Activated naive CD8-positive, alpha-beta T cell treated with anti-CD3 and anti-CD28 coated beads, Interleukin-2, amount 10 ng/mL, durations not matched to agents 7 days and 5 days (primary cell): ENCODE measurements at places on chromosomes 4 and X. TPM values are rescaled to one million over a fixed set of nuclear protein-coding genes. Genes with fewer than 3 reads are reported as not detected.

The AKAP14 gene
- total RNA-seq = not detected

GRCh38 chrX:75746891-75747639, 38.0 kb downstream of the MAGEE2 start:
- DNase-seq = peak; percentile 26

- DNase-seq = no peak
These were observed 613.5 kb downstream of the PCDH18 start for GRCh38 chr4:136918772-136919171.

DNA sequence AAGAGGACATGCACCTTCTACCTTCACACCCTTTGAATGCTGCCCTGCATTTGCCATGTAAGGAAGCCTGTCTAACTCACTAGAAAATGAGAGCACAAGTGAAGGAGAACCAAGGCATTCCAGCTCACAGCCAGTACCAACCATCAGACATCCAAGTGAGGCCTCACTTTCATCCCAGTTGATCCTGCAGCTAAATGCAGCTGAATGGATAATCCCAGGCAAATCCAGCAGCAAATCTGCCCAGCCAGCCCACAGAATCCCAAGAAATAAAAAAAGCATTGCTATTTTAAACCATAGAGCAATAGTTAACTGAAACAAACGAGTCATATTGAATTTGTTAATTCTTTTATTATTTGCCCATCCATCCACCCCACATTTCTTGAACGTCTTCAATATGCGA, 112.5 kb downstream of the C4orf33 start:
- no peak for DNase-seq

GRCh38 chrX:129597905-129598304, 56.9 kb downstream of the APLN start:
- no peak for DNase-seq

GRCh38 chr4:138347561-138347960, 105.4 kb upstream of the SLC7A11 start:
- no peak for DNase-seq

DNA sequence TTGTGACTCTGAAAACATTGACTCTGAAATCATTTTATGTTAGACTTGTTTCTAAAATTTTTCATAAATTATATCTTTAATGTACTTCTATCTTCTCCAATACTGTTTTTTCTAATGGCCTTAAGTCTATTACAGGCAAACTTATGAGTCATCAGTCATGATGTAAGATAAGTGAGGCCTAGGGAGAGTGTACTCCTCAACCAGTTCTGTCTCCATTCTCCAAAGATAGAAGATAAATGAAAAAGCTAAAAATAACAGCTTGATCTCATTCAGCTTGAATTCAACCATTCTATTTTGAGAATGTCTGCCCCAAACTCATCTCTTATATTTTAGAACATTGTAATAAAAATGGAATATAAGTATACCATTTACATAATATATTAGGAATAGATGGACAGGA, 34.5 kb downstream of the STBD1 start:
- DNase-seq = no peak

The TREX2 gene
- 3.1 TPM for total RNA-seq

The EDNRA gene
- not detected for total RNA-seq

DNA sequence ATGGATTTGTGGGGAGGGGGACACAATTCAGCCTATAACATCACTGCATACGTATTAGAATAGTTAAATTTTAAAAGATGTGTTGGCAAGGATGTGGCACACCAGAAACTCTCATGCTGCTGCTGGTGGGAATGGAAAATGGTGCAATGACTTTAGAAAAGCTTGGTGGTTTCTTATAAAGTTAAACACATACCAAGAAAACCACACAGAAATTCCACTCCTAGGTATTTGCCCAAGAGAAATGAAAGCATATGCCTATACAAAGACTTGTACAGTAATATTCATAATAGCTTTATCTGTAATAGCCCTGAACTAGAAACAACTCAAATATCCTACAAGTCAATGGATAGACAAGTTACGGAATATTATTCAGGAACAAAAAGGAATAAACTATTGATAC, 71.3 kb upstream of the PDHA1 start:
- DNase-seq = no peak

The TEX13D gene
- total RNA-seq = not detected

DNA sequence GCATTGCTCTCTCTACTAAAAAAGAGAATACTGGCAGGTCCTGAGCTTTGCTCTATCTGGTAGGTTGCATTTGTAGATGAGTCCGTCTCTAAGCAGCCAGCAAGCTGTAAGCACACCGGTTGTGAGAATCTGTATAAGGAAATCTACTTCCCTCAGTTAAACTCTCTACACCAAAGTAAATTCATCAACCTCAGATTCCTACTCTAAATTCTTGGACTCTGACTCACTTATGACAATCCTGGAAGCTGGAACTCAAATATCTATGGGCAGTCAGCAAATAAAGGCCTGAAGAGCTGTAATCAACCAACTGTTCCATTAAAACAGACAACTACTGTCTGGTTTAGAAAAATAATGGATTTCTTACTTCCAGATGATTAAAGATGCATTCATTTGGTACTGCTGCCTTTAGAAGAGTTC, 37.9 kb downstream of the FAT1 start:
- no peak for DNase-seq

- no peak for DNase-seq
These were observed 33.2 kb upstream of the SLC9A7 start for GRCh38 chrX:46791927-46792809.

DNA sequence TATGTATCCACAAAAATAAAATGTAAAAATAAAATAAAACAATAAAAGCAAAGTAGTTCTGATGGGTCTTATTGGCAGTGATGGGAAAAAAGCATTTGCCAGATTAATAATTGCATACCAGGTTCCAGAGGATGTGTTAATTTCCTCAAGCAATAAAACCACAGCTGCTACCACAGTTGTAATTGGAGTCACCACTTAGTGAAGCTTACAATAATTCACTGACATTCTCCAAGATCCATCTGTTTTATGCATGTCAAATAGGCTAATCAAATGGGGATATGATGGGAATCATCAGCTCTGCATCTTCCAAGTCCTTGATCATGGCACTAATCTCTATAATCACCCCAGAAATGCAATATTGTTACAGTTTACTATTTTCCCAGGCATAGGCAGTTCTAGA, 123.5 kb upstream of the EMCN start:
- DNase-seq = no peak

The HHIP gene
- total RNA-seq = not detected

- no peak for DNase-seq
These were observed 9.7 kb downstream of the SOD3 start for GRCh38 chr4:24805067-24805466.

The SATL1 gene
- not detected for total RNA-seq

DNA sequence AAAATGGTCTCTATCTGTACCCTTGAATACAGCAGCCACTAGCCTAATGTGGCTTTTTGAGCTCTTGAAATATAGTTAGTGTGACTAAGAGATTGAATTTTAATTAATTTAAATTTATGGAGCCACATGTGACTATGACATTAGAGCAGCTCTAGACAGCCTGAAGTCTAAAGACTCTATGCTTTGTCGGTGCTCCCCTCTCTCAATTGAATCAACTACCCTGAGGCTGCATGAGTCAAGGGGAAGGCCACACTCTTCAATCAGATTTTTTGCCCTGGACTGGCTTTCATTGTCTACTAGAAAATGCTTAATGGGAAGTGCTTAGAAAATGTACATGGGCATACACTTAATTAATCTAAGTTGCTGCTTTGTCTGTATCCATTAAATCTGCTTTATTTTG, 11.7 kb downstream of the TLR7 start:
- no peak for DNase-seq

DNA sequence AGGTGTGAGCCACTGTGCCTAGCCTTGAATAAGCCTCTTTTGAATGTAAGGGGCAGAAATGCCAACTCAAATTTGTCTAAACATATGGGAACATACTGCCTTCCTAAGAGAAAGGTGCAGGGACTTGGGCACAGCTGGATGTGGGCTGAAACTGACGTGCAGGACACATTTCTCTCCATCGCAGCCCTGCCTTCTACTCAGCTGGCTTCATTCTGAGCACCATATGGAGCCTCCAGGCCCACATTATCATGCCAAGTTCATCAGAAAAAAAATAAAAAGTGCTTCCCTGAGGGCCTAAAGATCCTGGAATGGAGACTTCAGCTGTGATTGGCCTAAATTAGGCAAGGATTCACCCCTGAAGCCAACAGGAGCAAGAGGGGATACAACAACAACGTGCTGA, 386.2 kb downstream of the RAB28 start:
- DNase-seq = no peak

The CLNK gene
- not detected for total RNA-seq

DNA sequence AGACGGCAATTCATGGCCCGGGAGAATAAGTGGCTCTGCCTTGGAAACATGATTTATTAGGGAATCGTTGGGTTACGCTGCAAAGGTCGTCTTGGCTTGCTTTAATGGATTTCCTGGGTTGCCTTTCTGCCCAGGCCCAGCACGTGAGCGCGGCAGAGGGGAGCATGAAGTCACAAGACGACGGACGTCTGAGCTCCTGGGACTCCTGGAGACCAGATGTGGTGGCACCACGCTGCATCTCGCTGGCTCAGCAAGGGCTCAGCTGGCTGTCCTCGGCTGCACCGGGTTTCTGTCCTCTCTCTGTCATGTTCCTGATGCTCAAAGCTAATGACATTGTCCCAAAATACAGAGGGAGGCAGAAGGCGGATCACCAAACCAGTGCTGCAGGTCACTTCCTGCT, 61.2 kb downstream of the C4orf50 start:
- no peak for DNase-seq

DNA sequence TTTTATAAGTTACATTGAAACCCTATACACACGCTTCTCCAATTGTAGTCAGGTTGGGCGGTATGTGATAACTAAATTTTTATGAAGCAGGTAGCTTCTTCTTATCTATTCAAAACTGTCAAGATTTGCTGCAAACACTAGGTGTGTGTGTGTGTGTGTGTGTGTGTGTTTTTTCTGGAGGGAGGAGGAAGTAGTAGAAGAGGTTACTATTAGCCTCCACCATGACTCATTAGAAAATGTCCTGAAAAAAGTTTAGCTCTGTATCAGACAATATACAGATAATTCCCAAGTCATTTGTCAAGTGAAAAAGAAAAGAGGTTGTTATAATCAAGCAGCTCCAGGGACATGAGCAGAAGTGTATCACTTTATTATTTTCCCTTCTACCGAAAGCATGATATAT, 33.9 kb downstream of the PCDH7 start:
- DNase-seq = no peak

DNA sequence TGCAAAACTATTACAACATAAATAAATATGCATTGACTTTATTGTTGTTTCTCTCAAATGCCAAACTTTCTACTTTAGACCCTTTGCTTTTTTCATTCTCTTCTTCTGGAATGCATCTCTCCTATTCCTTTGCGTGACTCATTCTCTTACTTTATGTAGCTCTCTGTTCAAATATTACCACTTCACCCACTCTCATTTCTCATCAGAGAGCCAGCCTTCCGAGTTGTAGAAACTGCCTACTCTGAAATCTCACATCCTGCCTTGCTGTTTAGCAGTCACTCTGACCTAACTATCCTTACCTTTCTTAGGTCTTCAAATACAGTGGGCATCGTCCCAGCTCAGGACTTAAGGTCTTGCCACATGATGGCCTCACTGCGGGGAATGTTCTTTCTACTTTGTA, 143.5 kb downstream of the GALNTL6 start:
- DNase-seq = no peak

GRCh38 chr4:58738375-58738774, 1628.2 kb upstream of the IGFBP7 start:
- no peak for DNase-seq

DNA sequence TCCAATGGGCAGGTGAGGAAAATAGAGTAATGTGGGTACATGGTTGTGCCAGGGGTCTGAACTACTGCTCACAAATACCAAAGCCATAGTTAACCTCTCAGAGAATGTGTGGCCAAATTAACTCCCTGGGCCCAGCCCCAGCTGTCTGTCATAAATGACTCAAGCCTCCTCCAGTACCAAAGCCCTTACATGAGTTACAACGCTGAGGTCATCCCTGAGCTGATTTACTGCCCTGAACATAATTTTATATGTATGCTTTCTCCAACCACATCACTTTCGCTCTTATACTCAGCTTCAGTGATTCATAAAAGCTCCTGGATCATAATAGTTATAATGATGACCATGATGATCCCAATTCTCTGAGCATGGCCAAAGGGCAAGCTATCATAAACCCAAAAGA, 283.9 kb downstream of the NKX6-1 start:
- DNase-seq = no peak

DNA sequence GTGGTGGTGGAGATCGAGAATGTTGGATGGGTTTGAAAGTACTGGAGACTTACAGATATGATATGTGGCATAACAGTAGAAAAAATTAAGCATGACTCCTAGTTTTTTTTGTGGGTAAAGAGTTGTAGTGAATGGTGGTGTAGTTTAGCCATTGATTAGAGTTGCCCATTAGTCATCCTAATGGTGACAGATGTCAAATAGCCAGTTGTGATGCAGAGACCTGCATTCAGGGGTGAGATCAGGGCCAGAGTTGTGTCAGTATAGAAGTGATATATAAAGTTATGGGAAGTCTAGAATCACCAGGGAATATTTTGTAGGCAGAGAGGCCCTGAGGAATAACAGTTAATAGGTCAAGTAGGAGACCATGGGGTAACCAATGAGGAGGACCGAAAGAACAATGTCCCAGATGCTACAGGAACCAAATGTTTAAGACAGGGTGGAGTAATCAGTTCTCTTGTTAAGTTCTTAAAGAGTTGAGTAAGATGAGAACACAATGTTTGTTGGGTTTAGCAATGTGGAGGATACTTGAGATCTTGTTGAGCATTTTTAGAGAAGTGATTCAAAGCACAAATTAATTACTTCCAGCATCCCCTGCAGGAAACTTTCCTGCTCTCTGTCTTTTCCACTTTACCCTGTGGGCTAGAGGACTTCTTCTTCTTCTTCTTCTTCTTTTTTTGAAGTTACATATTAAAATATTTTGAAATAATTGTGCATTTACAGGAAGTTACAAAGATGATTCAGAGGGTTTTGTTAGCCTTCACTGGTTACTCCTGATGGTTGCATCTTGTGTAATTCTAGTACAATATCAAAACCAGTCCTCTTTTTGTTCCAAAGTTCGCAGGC, 13.3 kb downstream of the SGMS2 start:
- no peak for DNase-seq

The IQCM gene
- total RNA-seq = not detected

The EFHC2 gene
- total RNA-seq = 0.64 TPM

The MFAP3L gene
- 1.6 TPM for total RNA-seq

DNA sequence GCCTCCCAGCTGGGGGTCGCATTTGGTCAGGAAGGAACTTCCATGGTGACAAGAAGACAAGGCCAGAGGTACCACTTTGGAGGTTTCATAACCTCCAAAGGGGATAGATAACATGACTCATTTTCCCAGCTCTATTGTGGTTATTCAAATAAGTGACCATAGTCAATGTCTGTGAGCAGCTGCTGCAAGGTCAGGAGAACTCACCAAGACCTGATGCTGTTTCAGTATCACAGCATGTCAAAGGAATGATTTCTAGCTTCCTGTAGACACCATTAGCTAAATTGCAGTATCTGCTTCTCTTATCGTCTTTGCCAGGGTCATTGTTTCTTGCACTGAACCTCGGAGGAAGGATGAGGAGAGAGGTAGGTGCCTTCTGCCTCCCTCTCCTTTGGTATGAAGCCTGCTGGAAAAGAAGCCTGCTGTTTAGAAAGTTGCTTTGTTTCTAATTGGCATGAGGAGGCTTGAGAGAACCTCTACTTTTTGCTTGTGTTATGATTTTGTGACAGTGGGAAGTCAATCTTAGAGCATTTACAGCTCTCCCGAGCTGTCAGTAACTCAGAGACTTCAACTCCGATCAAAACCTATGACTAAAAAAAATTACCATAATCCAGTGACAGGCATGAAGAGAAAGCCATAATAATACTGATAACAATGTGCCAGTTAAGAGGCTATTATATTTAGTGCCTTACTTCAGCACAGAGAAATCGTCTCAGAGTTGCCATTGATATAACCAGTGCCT, 38.0 kb upstream of the GATB start:
- DNase-seq = no peak

The FHL1 gene
- total RNA-seq = 19.2 TPM
